ENCODE measurements at places on chromosomes 4 and X.

DNA sequence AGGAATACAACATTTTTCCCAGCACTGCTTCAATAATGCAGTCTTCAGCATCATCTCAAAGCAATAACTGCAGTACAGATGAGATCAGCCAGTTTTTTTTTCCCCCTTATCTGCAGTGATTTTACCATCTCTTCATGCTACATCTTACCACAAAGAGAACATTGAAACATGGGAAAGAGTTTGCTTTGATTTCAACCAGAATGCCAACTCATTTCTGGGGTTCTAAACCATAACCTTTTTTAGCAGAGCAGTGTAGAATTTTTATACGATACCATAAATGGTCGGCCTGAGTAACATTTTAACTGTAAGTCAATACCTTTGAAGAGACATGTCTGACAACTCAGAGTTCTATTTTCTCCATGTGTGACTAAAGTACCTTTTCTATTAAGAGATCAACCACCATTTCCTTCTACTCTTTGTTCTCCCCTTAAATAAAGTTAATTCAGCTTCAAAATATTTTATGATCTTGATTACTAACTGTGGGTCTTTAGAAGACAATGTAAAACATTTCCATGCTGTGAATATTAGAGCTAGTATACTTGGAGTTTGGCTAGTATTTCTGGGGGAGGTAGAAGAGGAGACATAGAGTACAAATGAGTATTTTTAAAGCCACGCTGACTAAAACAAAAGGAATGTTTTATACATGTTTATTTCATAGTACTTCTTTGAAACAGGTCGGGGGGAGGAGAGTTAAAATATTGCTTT, 69.1 kb downstream of the TET2 start:
- no peak for DNase-seq

DNA sequence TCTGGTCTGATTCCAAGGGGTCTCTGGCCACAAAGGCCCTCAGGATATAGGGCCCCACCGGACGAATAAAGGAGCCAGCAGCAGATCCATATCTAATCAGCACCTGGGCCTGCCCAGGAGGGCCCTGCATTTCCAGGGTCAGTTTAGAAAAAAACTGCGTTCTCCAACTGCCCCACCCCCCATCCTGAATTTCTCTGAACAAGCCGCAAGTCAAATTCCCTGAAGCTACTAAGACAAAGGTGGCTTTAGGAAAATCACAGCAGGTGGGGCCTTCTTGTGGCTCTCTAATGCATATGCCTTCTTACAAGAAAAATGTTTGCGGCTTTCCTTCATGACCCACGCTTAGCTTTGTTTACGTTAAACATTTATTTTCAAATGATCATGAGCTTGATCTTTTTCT, 76.6 kb downstream of the MBNL3 start:
- DNase-seq, result no peak

- DNase-seq, result peak; percentile 59
Observed at GRCh38 chr4:32775049-32775448, 2054.9 kb downstream of the PCDH7 start.

- no peak for DNase-seq
Observed at GRCh38 chrX:107421337-107421861, 28.1 kb upstream of the FRMPD3 start.

GRCh38 chrX:46873746-46874145, 36.9 kb downstream of the RP2 start:
- DNase-seq, result no peak

- DNase-seq, result no peak
Observed at GRCh38 chr4:7323461-7323871, 111.3 kb downstream of the PSAPL1 start.

GRCh38 chr4:188534917-188535316, 395.7 kb downstream of the TRIML1 start:
- no peak for DNase-seq

- no peak for DNase-seq
Observed at GRCh38 chrX:23699636-23700194, 32.4 kb downstream of the PRDX4 start.

- DNase-seq, result no peak
Observed at GRCh38 chr4:152894673-152895072, 41.5 kb upstream of the FHDC1 start.

DNA sequence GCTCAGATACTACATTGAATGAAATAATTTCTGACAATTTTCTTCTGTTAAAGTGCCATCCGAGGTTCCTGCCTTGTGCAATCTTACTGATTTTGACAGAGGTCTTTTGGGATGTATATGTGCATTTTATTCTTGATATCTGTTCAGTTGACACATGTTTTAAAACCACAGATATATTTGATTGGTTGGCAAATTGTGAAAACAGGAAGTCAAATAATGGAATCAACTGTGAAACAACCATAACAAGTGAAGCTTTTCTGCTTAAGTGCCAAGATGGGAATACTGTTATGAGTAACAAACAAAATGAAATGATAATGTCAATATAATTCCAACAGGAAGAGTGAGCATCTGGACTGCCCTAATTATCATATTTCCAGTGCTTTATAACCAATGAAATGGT, 84.9 kb upstream of the TET2 start:
- DNase-seq, result no peak

DNA sequence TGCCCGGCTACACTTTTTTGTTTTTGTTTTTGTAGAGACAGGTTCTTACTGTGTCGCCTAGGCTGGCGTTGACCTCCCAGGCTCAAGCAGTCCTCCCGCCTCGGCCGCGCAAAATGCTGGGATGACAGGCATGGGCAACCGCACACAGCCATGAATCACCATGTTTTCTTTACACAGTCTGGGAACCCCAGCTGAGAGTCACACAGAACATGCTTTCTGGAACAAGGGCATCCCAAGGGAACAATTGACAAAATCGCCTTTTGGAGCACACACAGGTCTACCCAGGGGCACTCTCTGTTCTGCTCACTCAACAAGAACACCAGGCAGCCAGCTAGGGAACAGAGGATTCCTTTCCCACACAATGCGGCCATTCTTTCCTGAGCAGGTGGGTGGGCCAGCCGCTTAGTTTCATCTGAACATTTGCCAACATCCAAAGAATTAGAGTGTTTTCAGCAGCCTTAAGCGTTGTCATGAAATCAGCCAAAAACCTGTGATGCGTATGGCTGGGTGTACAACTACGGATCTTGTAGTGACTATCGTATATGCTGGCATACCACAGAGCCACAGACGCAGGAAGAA, 15.7 kb downstream of the PRKX start:
- no peak for DNase-seq

DNA sequence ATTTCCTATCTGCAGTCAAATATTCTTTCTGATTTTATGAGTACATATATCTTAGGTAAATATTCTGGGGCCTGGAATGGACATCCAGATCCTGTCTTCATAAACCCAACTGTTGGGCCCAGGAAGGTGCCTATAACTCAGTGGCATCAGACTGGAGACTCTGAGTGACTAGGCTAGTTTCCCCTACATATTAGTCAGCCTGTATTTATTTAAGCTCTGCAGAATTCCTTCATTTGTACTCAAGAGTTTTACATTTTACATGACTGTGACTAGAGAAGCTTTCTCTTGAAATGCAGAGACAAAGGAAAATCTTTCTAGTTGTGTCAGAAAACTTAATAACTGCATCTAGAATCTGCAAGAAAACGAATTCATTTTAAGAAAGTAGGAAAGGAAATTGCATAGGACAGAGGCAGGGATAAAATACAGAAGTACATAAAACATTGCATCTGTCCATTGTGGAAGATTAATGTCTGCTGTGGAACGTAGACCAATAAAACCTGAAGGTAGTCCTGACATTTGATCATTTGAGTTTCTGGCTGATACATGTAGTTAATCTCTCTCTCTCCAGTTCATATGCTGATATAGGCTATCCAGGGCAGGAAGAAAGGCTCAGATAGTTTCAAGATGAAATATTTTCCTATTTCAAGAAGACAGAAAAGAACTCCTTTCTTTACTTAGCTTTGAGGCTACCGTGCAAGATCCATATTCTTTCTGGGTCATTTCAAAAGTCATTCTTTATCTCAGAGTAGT, 78.2 kb downstream of the OPHN1 start:
- DNase-seq, result no peak

DNA sequence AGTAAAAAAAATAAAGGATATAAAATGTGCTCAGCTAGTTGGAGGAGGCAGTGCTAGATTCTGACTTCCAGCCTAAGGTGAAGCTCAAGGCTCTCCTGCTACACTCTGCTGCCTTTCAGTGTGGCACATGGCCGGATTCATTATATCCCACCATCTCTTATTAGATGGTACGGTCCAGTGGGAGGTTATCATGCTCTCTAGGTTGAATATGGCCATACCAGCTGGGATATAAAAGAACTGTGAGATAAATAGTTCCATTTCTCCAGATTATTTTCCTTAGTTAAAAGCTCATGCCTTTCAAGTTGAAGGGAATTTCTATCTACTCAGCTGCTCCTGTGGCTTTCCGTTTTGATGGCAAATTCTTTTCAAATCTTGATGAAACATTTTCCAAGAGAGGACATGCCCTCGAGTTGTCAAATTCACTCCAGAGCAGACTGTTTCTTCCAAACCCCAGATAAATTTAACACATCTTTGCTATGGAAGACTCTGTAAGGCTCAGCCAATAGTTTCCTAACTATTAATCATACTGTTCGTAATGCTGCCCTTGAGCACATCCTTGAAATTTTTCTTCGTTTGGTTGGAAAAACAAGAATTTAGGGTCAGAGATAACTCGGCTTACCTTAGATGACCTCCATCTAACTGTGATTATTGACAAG, 2.2 kb upstream of the MGARP start:
- no peak for DNase-seq

DNA sequence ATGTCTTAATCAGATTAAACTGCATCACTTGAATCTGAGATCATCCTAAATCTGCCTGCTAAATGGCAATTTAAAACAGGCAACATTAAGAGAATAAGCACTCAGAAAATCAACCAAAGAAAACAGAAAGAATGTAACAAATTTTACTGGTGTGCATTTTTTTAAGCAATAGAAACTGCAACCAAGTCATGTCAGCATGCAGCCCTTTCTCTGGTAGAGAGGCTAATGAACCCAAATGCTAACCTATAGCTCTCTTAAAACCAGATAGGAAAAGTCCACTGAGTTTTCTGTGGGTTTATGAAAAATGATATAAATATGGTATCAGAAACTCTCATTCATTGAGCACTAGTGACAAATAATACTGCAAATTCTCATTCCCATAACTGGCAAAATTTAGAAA, 35.6 kb downstream of the COL25A1 start:
- DNase-seq, result no peak

- DNase-seq, result no peak
Observed at GRCh38 chr4:140296335-140297220, 76.9 kb upstream of the SCOC start.

- no peak for DNase-seq
Observed at GRCh38 chr4:93776386-93777080, 52.0 kb upstream of the ATOH1 start.

DNA sequence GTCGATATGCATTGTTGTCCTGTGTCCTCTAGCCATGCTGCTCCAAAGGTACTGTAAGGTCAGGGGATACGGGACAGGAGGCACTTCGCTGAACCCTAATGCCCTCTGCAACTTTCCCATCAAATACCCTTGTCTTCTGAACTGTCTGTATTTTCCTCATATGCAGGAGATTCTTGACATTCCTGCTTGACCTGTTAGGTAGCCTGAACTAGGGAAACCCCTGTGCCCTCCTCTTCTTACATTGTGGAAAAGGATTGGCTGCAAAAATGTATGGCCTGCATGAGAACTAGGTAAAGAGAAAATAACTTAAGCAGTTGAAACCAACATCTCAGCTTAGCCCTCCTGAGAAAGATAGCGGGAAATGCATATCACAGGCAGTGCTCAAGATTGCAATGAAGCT, 11.4 kb downstream of the RTL8B start:
- DNase-seq, result no peak

DNA sequence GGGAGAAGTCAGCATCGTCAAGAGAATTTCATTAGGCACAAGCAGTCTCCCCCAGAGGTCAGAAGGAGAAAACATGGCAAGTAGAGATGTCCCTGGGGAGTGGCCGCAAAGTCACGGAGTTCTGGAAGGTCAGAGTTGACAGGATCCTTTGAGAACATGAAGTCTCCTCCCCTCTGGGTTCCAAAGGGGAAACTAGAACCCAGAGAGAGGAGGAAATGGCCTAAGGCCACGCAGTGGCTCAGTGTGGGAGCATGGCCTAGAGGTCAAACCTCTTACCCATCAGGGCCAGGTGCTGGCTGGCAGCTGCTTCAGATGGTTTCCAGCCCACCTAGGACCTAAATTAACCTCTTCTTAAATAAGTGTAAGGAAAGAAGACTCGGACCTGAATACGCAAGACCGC, 884 bp downstream of the IDH3G start:
- no peak for DNase-seq

DNA sequence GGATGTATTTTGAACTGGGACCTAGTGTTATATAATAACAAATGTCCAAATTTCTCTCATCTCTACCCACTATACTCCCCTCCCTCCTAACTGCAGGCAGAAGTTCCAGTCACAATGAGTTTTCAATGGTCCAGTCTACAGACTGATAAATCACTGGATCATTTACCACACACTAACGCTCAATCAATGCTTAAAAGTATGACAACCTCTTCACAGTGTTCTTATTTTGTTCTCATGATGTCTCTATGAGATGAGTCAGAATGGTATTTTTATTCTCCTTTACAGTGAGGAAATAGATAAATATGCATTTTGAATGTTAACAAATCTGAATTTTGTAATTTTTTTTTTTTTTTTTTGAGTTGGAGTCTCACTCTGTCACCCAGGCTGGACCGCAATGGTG, 83.7 kb upstream of the ETNPPL start:
- no peak for DNase-seq

DNA sequence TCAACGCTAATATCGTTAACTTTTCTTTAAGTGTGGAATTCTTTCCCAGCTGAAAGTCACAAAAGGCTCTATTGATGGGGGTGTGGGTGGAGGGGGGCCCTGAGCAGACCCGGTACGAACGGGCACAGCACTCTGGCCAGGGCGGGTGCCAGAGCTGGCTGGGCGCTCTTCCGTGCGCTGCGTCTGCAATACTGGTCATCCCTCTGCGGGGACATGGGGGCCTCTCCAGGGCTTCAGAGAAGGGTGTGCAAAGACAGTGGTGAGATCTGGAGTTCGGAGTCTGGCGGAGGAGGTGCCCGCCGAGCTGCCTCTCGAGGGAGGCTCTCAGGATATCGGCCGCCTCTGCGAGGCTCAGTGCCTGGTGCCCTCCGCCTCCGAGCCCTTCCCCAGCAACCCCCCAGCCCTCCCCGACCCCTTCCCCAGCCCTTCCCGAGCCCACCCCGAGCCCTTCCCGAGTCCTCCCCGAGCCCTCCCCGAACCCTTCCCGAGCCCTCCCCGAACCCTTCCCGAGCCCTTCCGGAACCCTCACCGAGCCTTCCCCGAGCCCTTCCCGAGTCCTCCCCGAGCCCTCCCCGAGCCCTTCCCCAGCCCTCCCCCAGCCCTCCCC, 34.3 kb downstream of the FGFRL1 start:
- no peak for DNase-seq

GRCh38 chr4:81631958-81632441, 160.3 kb upstream of the RASGEF1B start:
- no peak for DNase-seq

- no peak for DNase-seq
Observed at GRCh38 chr4:154534296-154534695, 15.9 kb downstream of the PLRG1 start.

DNA sequence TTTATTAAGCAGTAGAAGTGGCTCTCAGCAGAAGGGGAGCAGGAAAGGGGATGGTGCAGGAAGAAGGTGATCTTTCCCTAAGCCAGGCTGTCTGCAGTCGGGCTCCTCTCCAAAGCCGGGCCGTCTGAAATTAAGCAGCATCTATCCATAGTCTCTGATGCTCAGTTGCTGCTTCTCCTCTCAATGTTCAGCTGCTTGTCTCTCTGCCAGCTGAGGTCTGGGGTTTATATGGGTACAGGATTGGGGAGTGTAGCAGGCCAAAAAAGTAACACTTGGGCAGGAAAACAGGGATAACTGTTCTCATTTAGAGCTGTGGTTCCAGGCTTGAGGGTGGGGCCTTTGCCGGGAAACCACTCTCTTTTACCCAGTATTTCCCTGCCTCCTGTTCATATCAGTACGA, 39.2 kb upstream of the CCKAR start:
- DNase-seq, result no peak

Measured in left lobe of liver (tissue), 2 donors.